Suppressor macrophage treated with lipopolysaccharide for 4 hours (primary cell): ENCODE measurements at places on chromosomes 1 and 21.

DNA sequence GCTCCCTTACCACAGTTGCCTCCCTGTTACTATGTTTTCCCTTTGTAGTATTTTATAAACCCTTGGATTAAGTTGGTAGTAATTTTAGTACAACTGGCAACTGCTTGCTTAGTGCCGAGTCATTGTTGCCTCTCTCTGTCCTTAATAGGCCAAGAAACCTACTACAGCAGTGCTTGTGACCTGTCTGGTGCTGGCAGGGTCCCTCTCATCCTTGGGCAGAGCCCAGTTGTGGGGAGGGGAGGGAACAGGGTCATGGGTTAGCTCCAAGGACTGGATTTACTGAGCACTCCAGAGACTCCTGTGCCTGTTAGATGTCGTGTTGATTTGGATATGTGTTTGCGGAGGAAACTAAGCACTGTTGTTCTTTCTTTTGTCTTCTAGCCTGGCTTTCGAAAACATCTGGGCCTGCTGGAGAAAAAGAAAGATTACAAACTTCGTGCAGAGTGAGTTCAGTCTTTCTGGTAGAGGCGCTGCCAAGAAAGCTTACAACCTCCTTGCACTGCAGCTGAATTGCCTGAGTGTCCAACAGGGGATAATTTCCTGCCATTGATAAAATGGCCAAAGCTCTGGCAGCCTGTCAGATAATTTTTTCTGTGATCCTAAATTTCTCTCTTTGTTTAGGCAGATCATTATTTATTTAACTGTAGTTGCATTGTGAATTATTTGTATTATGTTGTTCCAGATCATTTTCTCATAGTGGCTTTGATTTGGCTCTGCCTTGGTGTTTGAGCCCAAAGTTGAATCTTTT lies 3.6 kb downstream of the UTP11 start:
- DNase-seq = no peak

- DNase-seq = no peak
Measured at GRCh38 chr21:41786509-41786987, 19.7 kb upstream of the RIPK4 start.

- no peak for DNase-seq
Measured at GRCh38 chr1:207605444-207606361, 39.2 kb upstream of the CR1L start.

DNA sequence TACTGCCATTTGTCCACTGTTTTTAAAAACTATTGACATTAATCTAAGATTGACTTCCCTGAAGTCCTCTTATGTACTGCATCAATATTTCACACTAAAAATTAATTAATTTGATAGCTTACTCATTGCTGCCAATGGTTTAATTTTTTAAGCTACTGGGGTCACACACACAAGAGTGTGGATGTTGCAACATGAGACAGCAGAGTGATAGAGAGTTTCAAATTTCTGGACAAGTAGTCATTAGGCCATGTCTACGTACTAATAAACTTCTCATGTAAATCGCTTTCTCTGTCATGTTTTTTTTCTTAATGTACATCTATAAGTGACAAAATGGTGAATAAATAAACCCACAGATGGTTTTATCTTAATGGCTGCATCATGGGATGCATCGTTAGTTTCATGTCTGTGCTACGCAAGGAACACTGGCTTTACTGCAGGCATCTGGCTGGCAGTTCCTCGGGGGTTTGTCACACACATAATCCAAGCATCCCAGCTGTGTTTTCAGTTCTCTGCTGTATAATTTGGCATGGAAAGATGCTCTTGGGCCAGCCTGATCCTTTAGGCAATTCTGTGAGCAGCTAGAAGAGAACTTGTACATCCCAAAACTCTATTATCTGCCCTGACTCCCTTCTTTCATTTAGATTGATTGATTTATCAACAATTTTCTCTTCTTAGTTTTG lies 16.4 kb upstream of the CHODL start:
- no peak for DNase-seq

DNA sequence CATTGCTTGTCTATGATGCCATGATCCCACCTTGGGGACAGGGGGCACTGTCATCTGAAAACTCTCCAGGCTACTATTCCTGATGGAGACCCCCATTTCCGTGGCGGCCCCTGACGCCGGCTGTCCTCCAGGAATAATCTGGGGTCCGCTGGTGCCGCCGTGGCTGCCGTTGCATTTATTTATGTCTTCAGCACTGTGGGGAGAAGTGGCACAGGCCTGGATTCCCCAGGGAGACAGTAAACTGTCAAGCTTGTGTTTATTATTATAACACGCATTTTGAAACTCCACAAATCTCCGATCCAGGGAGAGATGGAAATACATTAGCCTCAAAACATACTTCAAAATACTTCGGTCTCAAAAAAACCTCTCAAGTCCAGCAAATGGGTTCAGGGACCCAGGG lies 126.9 kb upstream of the C1orf174 start:
- no peak for DNase-seq

- peak; percentile 33 for DNase-seq
Measured at GRCh38 chr1:79353224-79353623, 346.7 kb upstream of the ADGRL4 start.

DNA sequence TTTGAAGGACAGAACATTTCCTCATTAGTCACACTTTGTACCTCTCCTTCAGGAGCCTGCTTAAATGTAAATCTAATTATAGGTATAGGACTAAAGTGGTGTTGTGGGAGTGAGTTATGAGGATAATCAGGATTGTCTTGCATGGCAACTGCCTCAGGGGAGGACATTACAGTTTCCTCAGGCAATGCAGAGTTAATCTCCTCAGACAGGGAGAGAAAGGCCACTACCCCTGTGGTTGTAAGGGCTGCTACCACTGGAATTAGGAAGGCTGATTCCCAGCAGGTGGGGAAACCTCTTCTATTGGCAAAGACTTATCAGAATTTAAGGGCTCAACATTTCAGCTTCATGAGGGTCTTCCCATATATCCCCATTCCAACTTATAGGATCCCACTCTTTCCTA lies 286.8 kb upstream of the PBX1 start:
- no peak for DNase-seq

- DNase-seq = no peak
Measured at GRCh38 chr1:63428815-63429214, 61.4 kb downstream of the ALG6 start.

DNA sequence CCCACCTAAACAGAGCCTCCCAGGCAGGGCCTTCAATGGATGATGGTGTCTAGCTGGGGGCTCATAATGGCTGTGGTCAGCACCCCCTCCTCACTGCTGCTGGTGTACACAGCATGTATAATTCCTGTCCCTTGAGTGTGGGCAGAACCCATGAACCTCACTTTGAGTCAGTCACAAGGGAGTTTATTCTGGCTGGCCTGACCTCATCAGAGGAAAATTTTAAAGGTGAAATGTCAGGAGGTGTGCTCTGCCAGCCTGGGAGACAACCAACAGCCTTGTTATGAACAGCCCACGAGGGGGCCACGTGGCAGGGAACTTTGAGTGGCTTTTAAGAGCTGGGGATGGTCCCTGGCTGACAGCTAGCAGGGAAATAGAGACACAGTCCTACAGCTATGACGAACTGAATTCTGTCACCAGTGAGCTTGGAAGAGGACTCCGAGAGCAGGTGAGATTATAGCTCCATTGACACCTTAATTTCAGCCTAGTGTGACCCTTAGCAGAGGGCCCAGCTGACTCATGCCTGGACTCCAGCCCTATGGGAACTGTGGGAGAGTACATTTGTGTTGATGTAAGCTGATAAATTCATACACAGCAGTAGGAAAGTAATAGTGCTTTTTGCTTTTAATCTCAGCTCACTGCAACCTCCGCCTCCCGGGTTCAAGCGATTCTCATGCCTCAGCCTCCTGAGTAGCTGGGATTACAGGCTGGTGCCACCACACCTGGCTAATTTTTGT lies 73.5 kb upstream of the RUNX3 start:
- no peak for DNase-seq

GRCh38 chr1:226608699-226609505 lies 60.3 kb downstream of the STUM start:
- DNase-seq = peak; percentile 77
